ENCODE measurements at places on chromosomes 6 and 20. TPM values are rescaled to one million over a fixed set of nuclear protein-coding genes. Genes with fewer than 3 reads are reported as not detected.

APOBEC2 gene
- 0.91 TPM for polyA plus RNA-seq

KCNB1 gene
- polyA plus RNA-seq: 0.09 TPM

EGFL8 gene
- polyA plus RNA-seq: 0.23 TPM

DNA sequence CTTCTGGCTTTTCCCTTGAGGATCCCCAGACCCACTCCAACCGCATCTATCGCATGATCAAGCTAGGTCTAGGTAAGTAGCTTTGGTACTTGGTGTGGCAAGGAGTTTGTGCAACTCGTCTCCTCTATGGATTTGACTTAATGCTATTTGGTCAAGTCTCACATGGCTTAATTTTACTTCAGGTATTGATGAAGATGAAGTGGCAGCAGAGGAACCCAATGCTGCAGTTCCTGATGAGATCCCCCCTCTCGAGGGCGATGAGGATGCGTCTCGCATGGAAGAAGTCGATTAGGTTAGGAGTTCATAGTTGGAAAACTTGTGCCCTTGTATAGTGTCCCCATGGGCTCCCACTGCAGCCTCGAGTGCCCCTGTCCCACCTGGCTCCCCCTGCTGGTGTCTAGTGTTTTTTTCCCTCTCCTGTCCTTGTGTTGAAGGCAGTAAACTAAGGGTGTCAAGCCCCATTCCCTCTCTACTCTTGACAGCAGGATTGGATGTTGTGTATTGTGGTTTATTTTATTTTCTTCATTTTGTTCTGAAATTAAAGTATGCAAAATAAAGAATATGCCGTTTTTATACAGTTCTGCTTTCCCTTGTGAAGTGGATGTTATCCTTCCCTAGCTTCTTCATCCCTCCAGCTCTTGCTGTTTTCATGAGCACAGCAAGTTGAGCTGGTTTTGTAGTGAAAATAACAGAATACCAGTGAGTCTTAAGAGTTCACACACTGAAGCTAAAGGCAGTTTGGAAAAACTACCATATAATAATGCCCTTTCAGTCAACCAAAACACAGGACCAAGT lies 3.8 kb downstream of the SLC35B2 start:
- H3K27ac ChIP-seq: no peak overlapping the region
- H3K36me3 ChIP-seq: peaks cover 64% of the 10 kb centered on the region
- peaks cover 45% of the 10 kb centered on the region for H3K4me1 ChIP-seq
- H3K27me3 ChIP-seq: no peaks in the 10 kb centered on the region
- DNase-seq: peak; percentile 56
- H3K4me3 ChIP-seq: no peak overlapping the region

FBXO30 gene
- 1.9 TPM for polyA plus RNA-seq

FAM83C gene
- not detected for polyA plus RNA-seq

- no peak overlapping the region for H3K27ac ChIP-seq
- H3K4me3 ChIP-seq: no peak overlapping the region
- H3K36me3 ChIP-seq: no peaks in the 10 kb centered on the region
- no peaks in the 10 kb centered on the region for H3K4me1 ChIP-seq
Measured at GRCh38 chr6:115891111-115891669, 169.5 kb downstream of the FRK start.

DNA sequence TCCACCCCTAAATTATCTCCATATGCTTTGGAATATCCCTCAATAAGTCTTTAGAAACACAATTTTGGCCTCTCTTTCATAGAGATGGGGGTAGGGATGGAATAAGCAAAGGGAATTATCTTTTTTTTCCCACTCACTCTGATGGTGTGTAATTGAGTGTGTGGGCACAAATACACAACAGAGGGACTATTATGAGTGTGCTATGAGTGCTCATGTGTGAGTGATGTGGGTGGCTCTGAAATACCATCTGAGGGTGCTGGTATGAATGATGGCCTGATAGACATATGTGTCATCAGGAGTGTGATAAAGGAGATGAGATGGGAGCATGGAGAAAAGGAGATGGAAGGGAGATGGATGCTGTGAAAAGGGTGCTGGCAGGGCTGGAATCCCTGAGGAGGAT lies 35.6 kb downstream of the GSS start:
- H3K4me3 ChIP-seq: no peak overlapping the region
- no peak for DNase-seq
- H3K4me1 ChIP-seq: peaks cover 22% of the 10 kb centered on the region
- no peaks in the 10 kb centered on the region for H3K27me3 ChIP-seq
- no peak overlapping the region for H3K27ac ChIP-seq

- H3K4me3 ChIP-seq: no peak overlapping the region
- peaks cover 9% of the 10 kb centered on the region for H3K27me3 ChIP-seq
- H3K27ac ChIP-seq: no peak overlapping the region
- no peak for DNase-seq
- H3K4me1 ChIP-seq: peaks cover 9% of the 10 kb centered on the region
- no peaks in the 10 kb centered on the region for H3K36me3 ChIP-seq
Measured at GRCh38 chr20:43909720-43910119, 4.9 kb upstream of the TOX2 start.

PYGB gene
- 34.3 TPM for polyA plus RNA-seq

DNAH8 gene
- polyA plus RNA-seq: 0.04 TPM

DNA sequence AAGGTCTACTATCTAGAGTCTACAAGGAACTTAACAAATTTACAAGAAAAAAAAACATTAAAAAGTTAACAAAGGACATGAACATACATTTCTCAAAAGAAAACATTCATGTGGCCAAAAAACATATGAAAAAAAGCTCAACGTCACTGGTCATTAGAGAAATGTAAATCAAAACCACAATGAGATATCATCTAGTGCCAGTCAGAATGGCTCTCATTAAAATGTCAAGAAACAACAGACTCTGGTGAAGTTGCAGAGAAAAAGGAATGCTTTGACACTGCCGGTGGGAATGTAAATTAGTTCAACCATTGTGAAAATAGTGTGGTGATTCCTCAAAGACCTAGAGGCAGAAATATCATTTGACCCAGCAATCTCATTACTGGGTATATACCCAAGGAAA lies 48.3 kb downstream of the OGFRL1 start:
- no peaks in the 10 kb centered on the region for H3K36me3 ChIP-seq
- no peak overlapping the region for H3K4me3 ChIP-seq
- H3K27me3 ChIP-seq: no peaks in the 10 kb centered on the region
- no peak overlapping the region for H3K27ac ChIP-seq
- no peak for DNase-seq

SLC17A2 gene
- not detected for polyA plus RNA-seq

NINL gene
- 0.36 TPM for polyA plus RNA-seq

DNA sequence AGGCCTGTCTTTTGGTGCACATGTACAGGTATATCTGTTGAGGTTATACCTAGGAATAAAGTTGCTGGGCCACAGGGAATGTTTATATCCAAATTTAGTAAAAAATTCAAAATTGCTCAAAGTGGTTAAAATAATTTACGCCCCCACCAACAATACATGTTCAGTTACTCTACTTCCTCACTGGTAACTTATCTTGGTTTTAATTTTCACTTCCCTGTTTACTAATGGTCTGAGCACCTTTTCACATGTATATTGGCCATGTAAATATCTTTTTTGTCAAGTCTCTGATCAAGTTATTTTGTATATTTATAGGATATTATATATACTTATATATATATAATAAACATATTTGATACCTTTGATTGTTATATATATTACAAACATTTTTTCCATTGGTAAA lies 9.7 kb downstream of the PDE7B start:
- H3K4me3 ChIP-seq: no peak overlapping the region
- H3K36me3 ChIP-seq: no peaks in the 10 kb centered on the region
- H3K27me3 ChIP-seq: no peaks in the 10 kb centered on the region
- no peaks in the 10 kb centered on the region for H3K4me1 ChIP-seq
- no peak overlapping the region for H3K27ac ChIP-seq

GRCh38 chr6:116528133-116528532 lies 16.7 kb downstream of the CALHM5 start:
- H3K4me1 ChIP-seq: no peaks in the 10 kb centered on the region
- no peak for DNase-seq
- H3K4me3 ChIP-seq: no peak overlapping the region

- no peaks in the 10 kb centered on the region for H3K27me3 ChIP-seq
- DNase-seq: no peak
- H3K4me1 ChIP-seq: no peaks in the 10 kb centered on the region
Measured at GRCh38 chr6:115796829-115797228, 263.9 kb downstream of the FRK start.

DNA sequence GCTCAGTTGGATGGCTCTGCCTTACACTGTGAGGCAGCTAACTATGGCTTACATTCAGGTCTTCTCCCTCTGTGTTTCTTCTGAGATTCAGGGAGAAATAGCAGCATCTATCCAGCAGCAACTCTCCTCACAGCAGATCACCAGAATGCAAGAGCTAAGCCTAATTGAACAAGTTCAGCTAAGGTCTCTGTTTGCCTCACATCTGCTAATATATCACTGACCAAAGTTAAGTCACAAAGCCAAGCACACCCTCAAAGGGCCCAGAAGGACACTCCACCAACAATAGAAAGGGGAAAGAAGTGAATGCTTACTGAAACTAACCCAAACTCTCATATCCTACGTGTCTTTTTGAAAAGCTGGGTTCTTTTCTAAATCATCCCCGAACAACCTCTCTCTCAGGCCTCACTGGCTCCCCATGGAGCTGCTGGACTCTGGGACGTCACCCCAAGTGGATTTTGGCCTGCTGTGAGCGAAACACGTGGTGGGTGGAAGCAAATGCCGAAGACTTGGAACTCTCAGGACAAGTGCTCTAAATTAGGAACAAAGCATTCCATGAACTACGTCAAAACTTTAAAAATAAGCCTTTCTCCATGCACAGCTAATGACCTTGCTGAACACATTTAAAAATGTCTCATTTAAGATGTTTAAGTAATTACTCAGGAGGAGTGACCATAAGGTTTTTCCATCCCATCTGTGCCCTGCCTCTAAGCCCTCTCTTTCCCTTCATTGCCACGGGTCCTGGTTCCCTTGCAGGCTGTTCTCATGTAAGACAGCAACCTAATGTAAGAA lies 167.5 kb upstream of the PLCB4 start:
- H3K36me3 ChIP-seq: no peaks in the 10 kb centered on the region
- no peak for DNase-seq
- no peaks in the 10 kb centered on the region for H3K27me3 ChIP-seq
- H3K4me1 ChIP-seq: no peaks in the 10 kb centered on the region
- H3K4me3 ChIP-seq: no peak overlapping the region
- H3K27ac ChIP-seq: no peak overlapping the region

SLC9A8 gene
- polyA plus RNA-seq: 3.4 TPM

DNA sequence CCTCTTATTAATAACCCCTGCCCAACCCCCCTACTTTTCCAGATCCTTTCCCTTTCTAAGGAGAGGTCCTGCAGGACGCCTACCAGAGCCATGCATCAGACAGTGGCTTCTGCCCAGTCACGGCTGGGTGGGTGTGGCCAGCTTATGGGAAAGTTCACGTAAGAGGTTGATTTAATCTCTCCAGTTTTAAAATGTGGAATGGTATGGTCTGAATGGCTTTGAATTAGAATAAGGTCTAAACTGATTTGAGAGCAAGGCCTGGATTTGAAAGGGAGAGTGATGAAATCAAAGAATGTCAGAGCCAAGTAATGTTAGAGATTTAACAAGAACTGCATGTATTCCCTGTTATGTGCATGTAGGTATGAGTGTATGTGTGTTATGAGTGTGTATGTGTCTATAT lies 275.7 kb downstream of the PAX1 start:
- no peak overlapping the region for H3K27ac ChIP-seq
- DNase-seq: no peak
- H3K4me3 ChIP-seq: no peak overlapping the region
- H3K27me3 ChIP-seq: no peaks in the 10 kb centered on the region
